ENCODE measurements at places on chromosomes 1 and 21.

DNA sequence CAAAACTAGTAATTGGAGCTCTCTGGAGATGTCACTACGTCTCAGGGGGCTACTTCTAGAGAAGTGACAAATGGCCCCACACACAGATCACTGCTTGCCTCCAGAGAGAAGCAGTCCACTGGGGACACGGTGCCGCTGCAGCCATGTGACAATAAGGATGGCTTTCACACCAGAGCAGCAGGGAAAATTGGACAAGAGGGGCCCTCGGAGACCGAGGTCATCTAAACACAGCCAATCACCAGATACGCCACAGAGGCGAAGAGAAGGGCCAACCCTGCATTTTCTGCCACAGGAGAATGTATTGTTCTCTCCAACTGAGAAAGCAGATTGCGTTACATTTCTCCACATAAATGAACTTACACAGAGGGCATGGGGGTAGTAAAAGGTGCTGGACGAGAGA is 51.2 kb upstream of the TIAM1 start:
- DNase-seq: no peak

DNA sequence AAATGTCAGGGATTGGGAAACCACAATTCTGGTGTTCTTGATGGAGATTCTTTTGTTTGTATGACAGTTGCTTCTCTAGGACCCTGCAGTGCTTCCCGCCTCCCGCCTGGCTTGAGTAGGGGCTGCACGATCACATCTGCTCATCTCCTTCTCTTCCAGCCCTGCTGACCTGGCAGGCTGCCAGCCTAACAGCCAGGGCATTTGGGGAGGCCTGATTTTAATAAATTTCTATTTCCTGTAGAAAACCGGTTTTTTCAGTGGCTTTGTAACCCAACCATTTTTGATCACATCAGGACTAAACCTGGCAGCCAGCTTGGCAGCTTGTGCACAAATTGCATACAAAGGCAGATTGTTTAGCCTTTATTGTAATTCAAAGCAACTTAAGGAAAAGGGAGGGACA is 78.9 kb downstream of the UBE2U start:
- no peak for DNase-seq

DNA sequence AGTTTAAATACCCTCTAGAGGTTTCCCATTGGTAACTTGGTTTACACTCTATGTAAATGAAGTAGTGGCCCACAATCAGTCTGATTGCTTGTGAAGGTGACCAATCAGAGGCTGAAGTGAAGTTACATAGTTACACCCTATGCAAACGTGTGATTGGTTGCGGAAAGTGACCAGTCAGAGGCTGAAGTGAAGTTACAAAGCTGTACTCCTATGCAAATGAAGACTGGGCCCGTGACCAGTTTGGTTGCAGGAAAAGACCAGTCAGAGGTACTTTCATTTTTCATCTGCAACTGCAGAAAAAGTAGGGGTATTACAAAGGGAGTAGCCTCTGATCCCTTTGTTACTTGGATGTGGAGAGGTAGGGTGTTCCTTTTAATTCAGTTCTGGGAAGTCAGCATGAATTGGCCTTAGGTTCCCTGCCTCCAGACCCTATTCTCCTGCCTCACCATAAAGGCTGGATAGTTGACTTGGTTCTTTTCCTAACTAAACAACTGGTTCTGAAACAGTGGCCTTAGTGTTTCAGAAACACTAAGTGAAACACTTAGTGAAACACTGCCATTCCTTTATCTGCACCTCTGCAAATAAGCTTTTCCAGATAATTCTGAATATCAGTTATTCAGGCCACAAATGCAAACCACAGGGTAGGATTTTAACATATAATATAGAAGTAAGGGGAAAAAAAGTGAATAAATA is 39.3 kb downstream of the MAGI3 start:
- no peak for DNase-seq

DNA sequence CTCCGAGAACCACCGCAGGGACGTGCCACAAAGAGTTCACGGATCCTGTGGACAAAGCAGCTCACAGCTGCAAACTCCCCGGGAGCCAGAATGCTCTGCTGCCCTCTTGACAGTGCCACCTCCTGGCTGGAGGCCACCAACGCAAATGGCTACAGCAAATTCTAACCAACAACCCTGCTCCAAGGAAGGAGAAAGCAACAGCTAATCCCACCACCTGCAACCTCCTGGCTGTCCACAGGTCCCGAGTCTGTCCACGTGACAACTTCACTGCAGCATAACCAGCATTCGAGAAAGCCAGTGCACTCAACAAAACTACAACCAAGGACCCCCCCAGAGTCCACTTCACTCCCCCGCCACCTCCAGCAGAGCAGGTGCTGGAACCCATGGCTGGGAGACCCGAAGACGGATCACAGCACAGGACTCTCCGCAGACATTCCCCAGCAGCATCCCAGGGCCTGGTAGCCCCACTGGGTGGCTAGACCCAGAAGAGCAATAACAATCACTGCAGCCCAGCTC is 17.3 kb downstream of the POFUT2 start:
- DNase-seq: no peak

- DNase-seq: no peak
Observed at GRCh38 chr1:1889847-1890505, 911 bp downstream of the GNB1 start.

- no peak for DNase-seq
Observed at GRCh38 chr1:185398599-185398998, 81.6 kb upstream of the IVNS1ABP start.

- no peak for DNase-seq
Observed at GRCh38 chr1:41359211-41360073, 1.8 kb upstream of the FOXO6 start.

GRCh38 chr1:31875636-31876236 is 59.9 kb upstream of the SPOCD1 start:
- DNase-seq: no peak

GRCh38 chr1:201500670-201501120 is 6.2 kb downstream of the CSRP1 start:
- no peak for DNase-seq

DNA sequence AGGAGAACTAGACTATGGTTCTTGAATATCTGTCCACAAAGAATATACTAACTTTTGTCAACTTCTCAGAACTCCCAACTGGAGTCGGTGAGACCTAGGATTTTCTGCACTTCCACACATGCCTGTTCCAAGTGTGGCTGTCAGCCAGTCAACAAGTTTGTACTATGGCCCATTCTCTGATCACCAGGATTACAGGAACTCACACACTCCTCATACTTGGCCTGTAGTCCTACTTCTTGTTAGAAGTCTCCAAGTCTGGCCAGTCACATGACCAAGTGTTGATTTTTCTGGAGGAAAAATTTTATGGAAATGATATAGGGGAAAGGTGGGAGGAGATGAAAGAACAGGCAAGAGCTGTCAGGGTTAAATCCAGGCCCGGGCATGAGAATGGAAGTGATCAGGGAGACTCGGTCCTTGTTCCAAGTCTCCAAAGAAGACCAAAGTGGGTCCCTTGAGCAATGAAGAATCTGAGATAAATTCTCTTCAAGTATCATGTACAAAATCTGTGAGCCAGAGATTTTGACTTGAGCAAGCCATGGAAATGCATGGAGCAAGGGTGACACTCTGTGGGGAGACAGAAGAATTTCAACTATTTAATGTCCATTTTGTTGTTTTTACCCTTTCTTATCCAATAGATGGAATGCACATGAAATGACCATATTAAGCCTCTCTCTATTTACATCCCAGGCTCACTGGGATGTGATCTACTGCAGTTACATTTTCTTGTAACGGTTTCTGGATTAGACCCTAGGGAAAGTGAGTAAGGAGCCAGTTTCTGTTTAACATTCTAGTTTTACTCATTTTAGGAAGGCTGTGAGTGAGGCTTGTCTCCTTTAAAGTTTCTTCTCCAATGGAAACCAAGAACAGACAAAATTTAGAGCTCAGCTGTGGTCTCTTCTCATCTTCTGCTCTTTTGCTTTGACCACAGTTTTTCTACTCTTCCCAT is 320.9 kb downstream of the ASTN1 start:
- no peak for DNase-seq

DNA sequence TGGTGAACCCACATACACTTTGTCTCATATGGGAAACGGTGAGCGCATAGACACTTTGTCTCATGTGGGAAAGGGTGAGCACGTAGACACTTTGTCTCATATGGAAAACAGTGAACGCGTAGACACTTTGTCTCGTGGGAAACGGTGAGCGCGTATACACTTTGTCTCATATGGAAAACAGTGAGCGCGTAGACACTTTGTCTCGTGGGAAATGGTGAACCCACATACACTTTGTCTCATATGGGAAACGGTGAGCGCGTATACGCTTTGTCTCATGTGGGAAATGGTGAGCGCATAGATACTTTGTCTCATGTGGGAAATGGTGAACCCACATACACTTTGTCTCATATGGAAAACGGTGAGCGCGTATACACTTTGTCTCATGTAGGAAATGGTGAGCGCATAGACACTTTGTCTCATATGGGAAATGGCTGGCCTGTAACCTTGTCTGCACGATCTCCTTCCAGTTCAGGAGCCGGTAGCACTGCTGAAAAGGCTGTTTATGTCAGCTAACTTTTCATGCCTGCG is 50.7 kb upstream of the TRAPPC10 start:
- no peak for DNase-seq

DNA sequence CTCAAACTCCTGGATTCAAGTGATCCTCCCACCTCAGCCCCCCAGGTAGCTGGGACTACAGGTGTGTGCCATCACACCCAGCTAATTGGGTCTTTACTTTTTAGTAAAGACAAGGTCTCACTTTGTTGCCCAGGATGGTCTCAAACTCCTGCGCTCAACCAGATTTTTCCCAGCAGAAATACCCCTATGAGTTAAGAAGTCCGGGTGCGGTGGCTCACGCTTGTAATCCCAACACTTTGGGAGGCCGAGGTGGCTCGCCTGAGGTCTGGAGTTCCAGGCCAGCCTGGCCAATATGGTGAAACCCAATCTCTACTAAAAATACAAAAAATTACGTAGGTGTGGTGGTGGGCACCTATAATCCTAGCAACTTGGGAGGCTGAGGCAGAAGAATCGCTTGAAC is 6.5 kb upstream of the L1TD1 start:
- no peak for DNase-seq

DNA sequence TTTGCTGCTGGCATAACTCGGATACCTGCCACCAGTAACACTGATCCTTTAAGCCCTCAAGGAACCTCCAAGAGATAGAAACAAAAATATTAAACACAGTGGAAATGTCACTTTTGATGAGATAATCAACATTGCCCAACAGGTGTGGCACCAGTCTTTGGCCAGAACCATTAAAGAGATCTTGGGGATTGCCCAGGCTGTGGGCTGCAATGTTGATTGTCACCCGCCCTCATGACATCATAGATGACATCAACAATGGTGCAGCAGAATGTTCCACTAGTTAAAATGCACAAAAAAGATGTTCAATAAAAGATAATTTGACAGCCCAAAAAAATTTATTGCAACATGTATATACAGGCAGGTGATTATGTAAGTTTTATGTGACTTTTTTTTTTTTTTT is 20.2 kb upstream of the ZMYM1 start:
- no peak for DNase-seq

DNA sequence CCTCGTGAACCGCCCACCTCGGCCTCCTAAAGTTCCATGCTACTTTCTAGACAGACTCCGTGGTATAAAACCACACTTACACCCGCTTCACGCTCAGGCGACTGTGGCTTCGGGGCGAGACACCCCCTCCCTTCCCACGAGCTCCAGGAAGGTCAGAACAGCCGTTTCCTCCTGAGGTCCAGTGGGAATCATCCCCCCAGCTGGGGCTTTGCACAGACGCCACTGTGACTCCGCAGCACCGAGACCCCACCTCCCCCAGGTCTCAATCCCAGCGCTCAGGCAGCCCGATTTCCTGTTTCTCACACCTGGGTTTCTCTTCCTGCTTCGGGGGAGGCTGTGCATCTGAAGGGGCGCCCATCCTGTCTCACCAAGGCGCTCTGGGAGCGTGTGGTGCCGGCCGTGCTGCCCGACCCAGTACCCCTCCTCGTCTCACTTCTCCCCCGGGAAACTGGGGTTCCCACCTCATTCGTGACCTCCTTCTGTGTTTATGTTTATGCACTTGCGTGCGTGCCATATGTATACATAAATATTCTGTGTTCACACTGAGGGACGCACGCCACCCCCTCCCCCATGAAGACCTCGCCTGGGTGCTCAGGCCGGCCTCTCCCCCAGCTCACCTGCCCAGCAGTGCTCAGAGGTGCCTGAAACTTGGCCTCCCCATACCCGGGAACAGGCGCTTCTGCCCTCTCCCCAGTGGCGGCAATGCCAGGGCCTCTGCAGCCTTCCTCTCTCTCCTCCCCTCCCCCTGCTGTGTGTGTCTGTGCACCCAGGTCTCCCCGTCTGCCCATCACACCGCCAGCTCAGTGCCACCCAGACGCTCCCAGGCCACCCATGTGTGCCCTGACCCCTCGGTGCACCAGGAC is 14.6 kb downstream of the SLC35E2B start:
- peak; percentile 30 for DNase-seq

DNA sequence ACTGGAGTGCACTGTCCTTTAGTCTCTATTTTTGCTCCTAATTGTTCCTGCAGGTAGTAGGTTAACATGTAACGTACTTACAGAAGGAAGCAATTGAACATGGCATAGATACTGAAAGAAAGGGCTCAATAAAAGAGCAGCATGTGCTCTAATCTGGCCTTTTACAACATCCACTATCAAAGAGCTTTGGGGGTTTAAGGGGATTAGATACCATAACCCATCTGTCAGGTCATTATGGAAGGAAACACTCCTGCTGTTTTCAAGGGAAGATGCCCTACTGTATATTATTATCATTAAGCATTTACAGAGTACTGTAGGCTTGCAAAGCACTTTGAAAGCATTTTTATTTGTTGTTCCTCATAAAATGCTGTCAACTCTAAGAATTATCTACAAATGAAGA is 152.8 kb downstream of the TTLL7 start:
- no peak for DNase-seq

GRCh38 chr1:243793298-243793697 is 56.7 kb downstream of the AKT3 start:
- no peak for DNase-seq

GRCh38 chr1:87473203-87473661 is 144.6 kb downstream of the LMO4 start:
- DNase-seq: no peak

GRCh38 chr1:212557739-212558692 is 50.5 kb upstream of the ATF3 start:
- DNase-seq: no peak

GRCh38 chr1:115222616-115223402 is 115.2 kb downstream of the NGF start:
- DNase-seq: no peak
